ENCODE measurements at places on chromosomes 12 and 14.
A peak's percentile ranks its signal among the peaks of the same experiment; 100 is the strongest.

DNA sequence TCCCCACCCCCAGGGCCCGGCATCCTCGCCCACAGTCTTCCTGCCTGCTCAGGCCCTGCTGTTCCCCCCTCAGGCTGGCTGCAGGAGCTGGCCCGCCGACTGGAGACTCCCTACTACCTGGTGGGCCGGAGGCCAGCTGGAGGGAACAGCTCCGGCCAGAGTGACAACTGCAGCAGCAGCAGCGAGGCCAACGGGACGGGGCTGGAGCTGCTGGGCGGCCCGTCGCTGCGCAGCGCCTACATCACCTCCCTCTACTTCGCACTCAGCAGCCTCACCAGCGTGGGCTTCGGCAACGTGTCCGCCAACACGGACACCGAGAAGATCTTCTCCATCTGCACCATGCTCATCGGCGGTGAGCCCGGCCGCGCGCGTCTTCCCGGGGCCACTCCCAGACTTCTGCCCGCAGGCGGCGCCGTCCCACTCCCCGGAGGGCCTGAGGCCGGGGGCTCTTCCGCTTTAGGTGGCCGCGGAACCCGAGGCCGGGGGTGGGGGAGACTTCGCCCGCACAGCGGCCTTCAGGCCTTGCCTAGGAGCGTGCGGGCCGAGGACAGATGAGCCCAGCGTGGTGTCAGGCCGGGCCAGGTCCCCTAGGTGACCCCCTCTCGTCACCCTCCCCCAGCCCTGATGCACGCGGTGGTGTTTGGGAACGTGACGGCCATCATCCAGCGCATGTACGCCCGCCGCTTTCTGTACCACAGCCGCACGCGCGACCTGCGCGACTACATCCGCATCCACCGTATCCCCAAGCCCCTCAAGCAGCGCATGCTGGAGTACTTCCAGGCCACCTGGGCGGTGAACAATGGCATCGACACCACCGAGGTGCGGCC is 10.2 kb downstream of the KCNH3 start:
- no peak for DNase-seq

DNA sequence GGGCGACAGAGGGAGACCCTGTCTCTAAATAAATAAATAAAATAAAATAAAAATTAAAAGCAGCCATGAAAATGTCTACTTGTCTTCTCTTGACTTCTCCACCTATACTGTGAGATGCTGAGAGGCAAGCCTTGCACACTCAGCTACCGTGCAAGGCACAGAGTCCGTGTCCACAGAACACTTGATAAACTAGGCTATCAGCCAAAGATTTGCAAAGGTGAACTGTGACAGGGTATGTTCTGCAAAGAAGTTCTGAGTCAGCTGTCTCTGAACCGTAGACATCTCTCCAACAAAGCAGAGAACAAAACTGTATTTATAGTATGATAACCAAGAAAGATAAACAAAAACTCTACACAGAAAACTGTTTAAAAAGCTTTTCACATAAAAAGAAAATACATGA is 35.5 kb downstream of the STXBP6 start:
- DNase-seq, result no peak

DNA sequence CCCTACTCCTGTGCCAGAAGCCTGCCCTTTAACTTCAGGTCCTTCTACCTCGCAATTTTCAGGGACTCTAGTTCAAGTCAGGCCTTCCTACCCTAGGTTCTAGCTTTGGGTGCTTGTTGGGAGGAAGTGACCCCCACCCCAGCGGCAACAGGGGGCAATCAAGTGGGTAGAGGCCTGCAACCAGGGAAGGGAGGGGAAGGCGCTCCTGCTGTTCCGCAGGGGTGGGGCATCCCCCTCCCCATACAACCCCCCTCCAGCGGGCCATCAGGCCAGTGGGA is 204 bp upstream of the PRPH start:
- DNase-seq, result no peak

DNA sequence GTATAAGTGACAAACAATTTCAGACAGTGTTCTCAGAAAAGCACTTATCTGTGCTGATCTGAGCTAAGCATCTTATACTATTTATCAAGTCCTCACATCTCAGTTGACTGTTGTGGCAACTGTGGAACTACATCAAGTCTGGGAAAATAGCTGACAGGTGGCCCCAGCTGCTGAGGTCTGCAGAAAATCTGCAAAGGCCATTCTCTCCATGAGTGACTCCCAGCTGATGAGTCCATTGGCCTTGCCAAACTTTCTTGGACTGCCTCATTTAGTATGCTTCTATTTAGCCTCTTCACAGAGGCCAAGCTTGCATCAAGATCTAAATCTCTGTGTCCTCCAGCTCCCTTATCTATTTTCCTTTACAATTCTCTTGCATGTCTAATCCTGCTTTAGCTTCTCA is 174.5 kb upstream of the RBM19 start:
- no peak for DNase-seq

DNA sequence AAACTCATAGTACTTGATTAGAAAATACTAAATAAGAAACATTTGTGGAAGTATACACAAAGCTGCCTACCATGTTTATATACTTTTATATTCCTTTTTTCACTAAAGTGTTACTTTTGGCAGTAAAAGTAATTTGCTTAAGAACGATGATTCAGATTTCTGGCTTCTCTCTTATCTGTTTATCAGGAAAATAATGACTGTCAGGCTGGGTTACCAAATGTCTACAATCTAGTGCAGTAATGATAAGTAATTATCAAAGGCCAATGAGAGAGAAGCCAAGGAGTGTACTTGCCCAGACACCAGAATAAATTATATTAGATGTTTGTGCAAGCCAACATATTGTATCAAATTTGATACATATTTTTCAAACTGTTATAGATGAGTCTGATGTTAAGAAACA is 113.4 kb downstream of the RALGAPA1 start:
- DNase-seq, result no peak

- DNase-seq, result no peak
Observed at GRCh38 chr12:47621960-47622359, 83.9 kb downstream of the RPAP3 start.

- peak; percentile 24 for DNase-seq
Observed at GRCh38 chr14:105491366-105491973, 424 bp downstream of the TEDC1 start.

DNA sequence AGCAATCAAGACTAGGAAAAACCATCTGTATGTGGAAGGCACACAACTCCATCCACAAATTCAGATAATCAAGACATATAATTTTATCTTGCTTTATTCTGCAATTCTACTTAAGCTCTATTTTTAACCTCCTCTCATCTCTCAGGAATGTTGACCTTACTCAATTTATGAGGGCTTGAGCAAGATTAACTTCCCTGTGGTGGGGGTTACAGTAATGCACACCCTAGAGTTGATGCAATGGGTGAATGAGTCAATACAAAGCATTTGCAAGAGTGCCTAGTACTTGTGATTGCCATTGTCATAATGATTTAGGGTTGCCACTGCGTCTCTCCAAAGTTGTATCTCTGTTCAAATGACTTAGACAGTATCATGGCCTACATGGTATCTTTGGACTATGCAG is 1598.4 kb upstream of the TMEM132C start:
- DNase-seq, result no peak

GRCh38 chr14:78254911-78255461 is 84.8 kb downstream of the NRXN3 start:
- peak; percentile 97 for DNase-seq

DNA sequence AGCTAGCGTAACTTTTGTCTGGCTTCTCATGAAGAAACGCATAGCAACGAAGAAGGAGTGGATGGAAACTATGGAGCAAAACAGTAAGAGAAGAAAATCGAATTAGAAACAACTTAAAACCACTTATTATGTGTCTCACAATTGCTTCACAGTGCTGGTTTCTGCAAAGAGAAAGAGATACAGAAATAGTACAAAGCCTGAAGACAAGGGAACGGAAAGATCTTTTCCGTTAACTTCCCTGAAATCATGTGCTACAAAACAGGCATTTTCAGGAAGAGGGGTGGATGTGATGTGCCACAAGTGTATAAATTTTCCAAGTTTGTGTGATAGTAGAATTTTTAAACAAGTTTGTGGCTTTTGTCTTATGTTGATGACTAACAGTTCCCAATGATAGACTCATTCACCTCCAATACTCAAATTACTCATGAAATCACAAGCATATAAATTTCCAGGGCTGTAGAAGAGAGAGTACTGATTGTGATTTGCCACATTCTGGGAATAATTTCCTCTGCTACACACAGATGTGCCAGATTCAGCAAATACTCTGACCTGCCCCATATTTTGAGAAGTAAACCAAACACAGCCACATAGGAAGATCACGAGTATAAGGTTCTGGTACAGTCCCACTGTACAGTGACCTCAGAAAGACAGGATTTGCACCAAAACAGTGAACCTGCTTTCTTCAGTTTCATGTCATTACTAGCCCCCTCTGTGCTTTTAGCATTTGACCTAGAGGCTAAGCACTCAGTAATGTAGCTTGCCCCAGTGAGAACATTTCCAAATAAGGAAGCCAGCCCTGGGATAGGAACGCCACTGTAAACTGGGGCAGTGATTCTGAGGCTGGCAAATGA is 41.4 kb upstream of the PPFIA2 start:
- no peak for DNase-seq

DNA sequence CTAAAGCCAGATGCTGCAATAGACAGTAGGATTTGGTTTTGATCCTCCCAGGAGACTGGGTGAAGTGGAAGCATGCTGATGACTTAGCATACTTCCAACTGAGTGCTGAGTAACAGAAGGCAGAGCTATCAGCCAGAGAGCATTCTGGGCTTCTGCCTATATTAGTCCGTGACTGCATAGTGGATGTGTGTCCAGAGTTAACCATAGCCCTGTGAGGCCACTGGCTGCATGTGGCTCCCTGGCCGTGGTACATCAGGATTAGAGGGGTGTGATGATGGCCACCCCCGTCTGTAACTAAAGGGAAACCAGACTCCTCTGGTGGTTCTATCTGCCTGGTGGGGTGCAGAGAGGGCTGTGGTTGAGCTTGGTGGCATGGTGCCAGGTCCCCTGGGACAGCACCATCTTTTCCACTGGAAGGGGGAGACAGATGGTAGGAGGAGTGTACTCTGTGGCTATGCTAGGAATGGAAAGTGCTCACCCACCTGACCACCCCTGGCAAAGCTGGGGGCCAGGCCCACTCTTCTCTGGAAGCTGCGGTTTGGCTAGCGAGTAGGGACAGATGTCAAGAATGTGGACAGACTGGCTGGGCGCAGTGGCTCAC is 27.4 kb downstream of the ABCD4 start:
- peak; percentile 28 for DNase-seq

DNA sequence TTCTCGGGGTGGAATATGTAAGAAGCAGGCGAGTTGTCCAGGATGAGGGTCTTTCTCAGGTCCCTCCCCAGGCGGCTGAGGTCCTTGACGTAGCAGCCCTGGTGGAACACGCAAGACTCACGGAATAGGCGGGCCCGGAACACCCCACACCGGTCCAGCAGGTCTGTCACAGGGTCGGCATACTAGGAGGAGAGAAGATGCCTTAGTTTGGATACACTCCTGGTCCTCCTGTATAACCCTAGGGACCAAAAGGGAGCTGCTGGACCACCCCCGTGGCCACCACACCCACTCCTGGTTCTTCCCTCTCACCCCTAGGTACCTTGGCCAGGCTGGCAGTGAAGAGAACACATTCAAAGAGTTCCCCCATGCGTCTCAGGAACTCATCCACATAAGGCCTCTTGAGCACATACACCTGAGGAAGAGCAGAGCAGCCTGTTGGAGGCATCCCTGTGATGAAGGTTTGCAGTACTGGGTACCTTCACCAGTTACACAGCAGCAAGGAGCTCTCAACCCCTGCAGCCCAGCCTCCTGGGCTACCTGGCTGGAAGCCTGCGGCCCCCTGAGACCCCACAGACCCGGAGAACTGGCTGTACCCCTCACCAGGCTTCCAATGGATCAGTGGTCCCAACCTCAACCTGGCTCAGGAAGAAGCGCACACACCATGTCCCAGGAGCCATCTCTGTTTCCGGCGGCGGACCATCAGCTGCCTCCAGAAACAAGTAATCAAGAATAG is 5.5 kb upstream of the AVIL start:
- no peak for DNase-seq

GRCh38 chr14:32332415-32333316 is 3.6 kb downstream of the AKAP6 start:
- no peak for DNase-seq

DNA sequence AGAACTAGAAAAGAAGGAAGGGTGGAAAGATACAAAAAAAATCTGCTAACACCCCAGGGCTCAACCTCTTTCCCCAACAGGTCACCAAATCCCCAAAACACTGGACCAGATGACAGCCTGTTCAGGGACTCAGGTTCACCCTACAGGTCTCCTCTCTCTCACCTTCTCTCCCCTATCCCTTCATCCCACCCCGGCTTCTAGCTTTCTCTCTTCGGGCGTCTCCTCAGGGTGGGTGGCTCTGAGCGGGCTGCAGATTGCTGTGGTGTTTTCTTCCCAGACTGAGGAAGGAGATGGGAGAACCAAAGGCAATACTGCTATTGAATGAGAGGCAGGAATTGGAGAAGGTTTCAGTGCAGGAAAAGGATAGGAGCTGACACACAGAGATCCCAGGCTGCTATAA is 39.3 kb downstream of the ANO2 start:
- no peak for DNase-seq

- no peak for DNase-seq
Observed at GRCh38 chr12:41008472-41008871, 179.6 kb upstream of the PDZRN4 start.

GRCh38 chr14:65348137-65348536 is 64.4 kb upstream of the FUT8 start:
- DNase-seq, result no peak

- DNase-seq, result no peak
Observed at GRCh38 chr14:91219517-91220389, 24.8 kb downstream of the GPR68 start.

GRCh38 chr12:28780096-28780495 is 369.0 kb upstream of the FAR2 start:
- no peak for DNase-seq

DNA sequence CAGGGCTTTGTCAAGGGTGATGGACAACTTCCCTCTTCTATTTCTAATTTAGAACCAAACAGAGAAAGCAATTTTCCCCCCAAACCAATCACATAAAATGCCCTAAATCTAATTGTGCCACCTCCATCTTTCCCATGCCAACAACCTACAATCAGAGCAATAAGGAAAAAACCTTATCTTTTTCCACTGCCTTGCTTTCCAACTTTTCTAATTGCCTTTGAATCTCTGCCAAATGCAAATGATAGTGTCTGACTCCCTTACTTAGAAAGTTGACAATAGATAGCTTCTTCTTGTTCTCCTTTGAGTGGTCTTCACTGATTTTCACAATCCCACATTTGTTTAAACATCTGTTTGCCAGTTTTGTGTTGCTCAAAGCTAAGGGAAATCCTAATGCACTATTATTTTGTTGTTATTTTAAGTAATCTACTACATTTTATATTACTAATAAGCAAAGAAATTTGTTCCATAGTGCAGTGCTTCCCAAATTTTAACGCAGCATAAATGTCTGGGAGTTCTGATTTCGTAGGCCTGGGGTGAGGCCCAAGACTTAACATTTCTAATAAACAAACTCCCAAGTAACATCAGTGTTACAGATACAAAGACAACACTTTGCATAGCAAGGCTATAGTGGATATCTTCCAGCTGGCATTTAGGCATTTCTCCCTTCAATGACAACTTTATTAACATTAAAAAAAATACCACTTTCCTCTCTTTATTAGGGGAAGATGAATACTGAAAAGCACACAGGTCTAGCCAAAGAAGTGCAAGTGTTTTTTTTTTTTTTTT is 696.3 kb upstream of the USP15 start:
- peak; percentile 0 for DNase-seq

GRCh38 chr12:47944685-47945340 is 18.6 kb upstream of the TMEM106C start:
- DNase-seq, result no peak

All from NCI-H1105 treated with DMSO at 0.1 percent for 48 hours (cell line).